CD8-positive, alpha-beta memory T cell (primary cell): ENCODE measurements at places on chromosomes 13 and 19. TPM values are rescaled to one million over a fixed set of nuclear protein-coding genes. Genes with fewer than 3 reads are reported as not detected.

DNA sequence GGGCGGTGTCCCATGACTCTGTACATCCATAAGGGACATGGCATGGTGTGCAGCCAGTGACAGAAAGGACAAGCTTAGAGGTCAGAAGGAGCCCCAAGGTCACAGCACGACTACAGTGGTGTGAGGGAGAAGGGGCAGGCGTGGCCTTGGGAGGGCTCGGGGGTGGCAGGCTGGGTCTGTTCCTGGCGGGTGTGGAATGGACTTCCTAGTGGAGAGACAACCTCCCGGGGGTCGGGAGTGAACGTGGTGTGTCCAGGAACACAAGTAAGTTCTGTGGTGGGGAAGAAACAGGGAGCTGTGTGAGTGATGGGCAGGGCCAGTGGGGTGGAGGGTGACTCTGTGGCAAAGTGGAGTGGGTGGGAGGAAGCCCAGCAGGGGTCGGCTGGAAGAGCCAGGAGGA lies 279.3 kb downstream of the TEX29 start:
- no peak for DNase-seq

- DNase-seq: no peak
Measured at GRCh38 chr13:109884462-109884861, 98.1 kb upstream of the IRS2 start.

DNA sequence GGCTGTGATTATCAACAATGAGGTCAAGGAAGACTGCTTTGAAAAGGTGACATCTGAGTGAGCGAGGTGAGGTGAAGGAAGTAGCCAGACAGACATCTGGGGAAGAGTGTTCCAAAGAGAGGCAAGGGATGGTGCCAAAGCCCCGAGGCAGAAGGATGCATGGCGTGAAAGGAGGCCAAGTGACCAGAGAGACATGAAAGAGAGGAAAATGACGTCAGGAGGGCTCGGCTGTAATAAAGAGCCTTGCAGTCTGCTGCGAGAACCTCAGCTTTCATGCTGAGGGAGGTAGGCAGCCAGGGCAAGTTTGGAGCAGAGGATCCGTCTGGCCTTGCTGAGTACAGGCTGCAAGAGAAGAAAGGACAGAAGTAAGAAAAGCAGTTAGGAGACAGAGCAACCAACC lies 50.8 kb downstream of the FOXO1 start:
- DNase-seq: no peak

DNA sequence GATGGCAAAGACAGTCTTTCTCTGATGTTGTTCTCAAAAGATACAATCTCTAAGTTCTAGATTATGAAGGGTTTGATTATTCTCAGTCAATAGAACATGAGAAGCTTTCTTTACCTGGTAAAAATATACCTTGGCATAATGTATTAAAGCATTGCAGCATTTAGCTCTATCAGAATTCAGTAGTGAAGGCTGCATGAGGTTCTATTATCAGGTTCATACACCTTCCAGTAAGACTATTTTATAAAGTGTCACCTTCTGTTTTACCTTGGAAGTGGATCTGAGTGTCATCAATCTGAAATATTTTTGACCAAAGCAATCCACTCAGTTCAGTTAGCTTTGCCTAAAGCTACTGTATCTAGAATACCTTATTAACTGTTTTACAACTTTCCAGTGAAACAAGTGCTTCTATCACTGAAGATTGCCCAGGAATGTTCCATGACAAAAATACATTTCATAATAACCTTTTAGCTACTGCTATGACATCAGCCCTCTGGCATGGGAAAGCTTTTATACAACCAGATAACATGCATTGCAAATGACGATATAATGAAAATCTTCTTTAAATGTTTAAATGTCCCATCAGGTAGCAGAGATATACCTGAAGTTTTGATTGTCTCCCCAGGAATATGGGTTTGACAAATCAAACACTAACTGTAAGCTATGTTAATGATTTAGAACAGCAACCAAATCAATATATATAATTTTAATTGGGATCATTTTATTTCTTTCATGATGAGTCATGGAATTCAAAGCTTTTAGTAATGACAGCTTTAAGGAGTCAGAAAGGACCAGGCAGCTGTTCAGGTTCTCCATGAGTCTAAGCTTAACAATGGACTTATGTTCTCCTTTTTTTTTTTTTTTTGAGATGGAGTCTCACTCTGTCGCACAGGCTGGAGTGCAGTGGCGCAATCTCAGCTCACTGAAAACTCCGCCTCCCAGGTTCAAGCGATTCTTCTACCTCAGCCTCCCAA lies 72.2 kb downstream of the UFM1 start:
- DNase-seq: no peak

DNA sequence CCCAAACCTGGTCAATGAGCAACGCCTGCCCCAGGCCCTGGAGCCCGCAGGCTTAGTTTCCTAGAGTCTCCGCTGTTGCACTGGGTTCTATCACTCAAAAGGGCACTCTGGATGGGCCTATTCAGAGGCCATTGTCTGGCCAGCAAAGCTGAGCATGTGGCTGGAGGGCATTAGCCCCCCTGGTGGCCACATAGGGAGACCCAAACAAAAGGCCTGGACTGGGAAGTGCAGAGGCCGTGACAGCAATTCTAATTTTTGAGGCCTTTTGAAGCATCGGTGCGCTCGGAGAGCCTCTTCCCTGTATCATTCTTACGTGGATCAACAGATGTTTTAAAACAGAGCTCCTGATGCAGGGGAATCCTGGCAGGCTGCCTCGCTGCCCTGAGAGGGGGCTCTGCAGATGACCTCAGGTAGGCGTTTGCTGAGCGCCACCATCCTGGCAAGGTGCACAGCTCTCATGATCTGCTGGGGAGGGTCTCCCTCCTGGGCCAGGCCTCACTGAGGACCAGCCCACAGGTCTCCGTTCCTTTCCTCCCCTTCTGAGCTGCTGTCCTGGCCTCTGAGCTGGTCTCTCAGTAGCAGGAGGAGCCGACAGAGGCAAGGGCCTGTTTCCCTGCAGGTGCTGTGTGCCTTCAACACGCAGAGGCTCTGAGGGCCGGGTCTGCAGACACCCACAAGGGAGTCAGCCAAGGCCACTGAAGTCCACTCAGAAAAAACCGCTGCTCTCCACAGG lies 190.5 kb downstream of the URI1 start:
- no peak for DNase-seq

- no peak for DNase-seq
Measured at GRCh38 chr19:54551950-54552912, 21.4 kb upstream of the LILRA2 start.

DNA sequence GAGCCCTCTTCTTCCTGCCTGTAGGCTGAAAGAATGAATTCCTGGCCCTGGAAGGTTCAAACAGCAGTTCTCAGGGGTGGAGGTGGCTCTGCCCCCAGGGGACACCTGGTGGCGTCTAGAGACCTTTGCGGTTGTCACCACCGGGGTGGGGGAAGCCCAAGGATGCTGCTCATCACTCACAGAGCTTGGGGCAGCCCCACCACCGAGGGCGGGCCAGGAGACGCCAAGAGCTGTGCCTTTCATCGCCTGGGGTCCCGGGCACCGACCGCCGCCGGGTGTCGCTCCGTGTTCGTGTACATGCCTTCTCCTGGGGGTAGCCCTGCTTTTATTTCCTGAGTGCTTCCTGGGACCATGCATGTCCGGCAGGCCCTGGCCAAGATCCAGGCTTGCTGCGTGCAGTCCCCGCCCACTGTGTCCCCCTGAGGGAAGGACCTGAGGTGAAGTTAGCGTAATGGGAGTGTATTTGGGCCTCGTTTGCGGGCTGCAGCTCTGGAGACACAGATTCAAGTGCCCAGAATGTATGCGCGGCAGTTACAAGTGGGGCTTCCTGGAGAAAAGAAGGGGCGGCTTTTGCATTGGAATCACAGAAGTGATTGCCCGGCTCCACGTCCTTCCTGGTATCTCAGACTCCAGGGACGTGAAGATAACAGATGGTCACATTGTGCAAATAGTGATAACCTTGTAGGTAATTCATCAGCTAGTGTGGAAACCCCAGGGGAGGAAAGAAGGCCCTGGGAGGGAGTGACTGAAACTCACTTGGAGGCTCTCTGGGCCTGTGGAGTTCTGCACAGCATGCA lies 7.8 kb downstream of the DOT1L start:
- peak; percentile 66 for DNase-seq

- DNase-seq: no peak
Measured at GRCh38 chr13:49655906-49656305, 27.6 kb downstream of the ARL11 start.

GRCh38 chr13:42181381-42181953 lies 90.5 kb upstream of the AKAP11 start:
- no peak for DNase-seq

DNA sequence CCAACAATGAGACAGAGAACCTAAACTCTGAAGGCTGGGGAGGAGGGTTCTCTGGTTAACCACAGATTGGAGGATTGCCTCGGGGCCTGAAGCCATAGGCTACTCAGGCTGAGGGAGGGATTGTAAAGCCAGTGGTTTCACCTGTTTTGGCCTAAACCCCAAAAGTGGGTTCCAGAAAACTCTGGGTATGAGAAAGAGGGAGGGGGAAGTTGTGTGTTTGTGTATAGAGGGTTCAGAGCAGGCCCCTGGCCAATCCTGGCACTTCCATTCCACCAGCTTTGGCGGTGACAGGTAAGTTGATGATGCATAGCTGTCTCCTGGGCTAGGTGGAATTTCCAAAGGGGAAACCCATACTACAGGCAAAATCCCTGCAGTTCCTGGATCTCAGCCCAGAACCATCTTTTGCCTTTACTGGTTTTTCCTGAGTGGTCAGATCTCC lies 13.5 kb upstream of the CCDC97 start:
- DNase-seq: no peak

- no peak for DNase-seq
Measured at GRCh38 chr19:18362934-18363542, 22.6 kb downstream of the PGPEP1 start.

DNA sequence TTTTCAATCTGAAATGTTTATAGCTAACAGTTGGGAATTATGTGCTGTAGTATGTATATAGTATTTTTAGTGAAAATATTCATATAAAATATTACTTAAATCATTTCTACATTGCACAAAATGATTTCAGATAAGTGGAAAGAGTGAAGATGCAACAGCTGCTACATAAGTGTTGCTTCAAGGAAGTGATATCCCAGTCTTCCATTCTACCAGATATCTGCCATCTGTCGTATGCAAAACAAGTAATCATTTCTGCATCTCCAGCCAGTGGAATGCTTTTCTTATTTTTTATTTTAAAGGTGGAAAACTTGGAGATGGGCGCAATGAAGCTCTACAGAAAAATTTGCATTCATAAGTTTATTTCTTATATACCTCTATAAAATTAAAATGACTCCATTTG lies 152.5 kb upstream of the MAB21L1 start:
- DNase-seq: no peak

GRCh38 chr19:38714354-38714778 lies 29.9 kb downstream of the CAPN12 start:
- DNase-seq: no peak

GRCh38 chr19:5104871-5105351 lies 136.0 kb downstream of the KDM4B start:
- DNase-seq: no peak

GRCh38 chr13:113855012-113855921 lies 8.6 kb downstream of the GAS6 start:
- DNase-seq: no peak

GRCh38 chr13:67493835-67494234 lies 263.7 kb upstream of the PCDH9 start:
- no peak for DNase-seq

- DNase-seq: no peak
Measured at GRCh38 chr13:73403355-73404120, 344.7 kb downstream of the KLF5 start.

DNA sequence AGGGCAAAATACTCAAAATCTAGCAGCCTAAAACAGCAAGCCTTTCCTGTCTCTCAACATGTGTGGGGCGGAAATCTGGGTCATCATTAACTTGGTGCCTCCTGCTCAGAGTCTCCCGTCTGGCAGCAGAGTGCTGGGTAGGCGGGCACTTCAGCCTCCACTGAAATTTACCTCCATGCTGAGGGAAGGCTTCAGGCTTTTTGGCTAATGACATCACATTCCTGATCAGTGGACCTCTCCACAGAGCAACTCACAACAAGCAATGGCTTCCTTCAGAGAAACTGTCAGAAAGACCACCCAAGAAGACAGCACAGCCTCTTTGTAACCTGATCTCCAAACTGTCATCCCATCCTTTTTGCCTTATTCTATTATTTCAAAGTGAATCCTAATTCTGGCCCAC lies 1109.0 kb downstream of the UQCRFS1 start:
- DNase-seq: no peak

- no peak for DNase-seq
Measured at GRCh38 chr19:2053601-2054389, 2.8 kb upstream of the MKNK2 start.

- no peak for DNase-seq
Measured at GRCh38 chr19:51783372-51783771, 11.6 kb upstream of the FPR3 start.

GRCh38 chr19:13869281-13869680 lies 7.7 kb upstream of the NANOS3 start:
- DNase-seq: no peak

DNA sequence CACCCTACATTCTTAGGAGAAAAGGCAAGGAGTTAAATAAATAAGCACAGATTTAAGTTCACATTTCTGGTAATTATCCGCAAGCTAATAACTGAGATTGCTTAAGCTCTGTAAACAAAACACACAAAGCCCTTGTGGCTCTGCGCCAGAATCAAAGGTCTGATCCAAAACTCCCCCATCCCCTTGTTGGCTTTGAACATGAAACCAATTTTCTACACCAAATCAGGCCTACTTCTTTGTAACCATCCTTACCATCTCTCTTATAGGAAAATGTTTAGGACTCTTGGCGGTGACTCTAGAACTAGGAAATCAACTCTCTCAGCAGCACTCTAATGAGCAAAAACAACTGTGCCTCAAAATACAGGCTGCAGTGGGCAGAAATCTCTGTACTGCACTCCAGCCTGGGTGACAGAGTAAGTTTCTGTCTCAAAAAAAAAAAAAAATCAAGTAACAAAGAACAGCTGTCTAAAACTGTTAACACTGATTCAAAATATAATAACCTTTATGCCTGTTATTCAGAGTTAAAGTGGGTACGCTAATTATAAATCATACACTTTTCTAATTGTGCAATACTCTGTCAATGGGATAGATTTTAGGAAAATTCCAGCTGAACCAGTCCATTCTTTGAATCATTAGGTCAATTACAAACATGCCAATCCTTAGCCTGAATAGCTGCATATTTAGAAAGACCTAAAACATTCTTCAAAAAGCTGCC lies 25.8 kb downstream of the ABCC4 start:
- no peak for DNase-seq

- peak; percentile 62 for DNase-seq
Measured at GRCh38 chr13:24220086-24220703, 59.7 kb downstream of the SPATA13 start.

GRCh38 chr13:47110141-47110540 lies 213.3 kb upstream of the HTR2A start:
- no peak for DNase-seq

Gene KLF1
- not detected for polyA plus RNA-seq

Gene TMEM91
- polyA plus RNA-seq: 3.7 TPM

Gene OBI1
- polyA plus RNA-seq: 12.6 TPM

Gene ZNF345
- 5.2 TPM for polyA plus RNA-seq

Gene MIA
- not detected for polyA plus RNA-seq

Gene PSG6
- not detected for polyA plus RNA-seq

Gene FUT6
- polyA plus RNA-seq: not detected

Gene ENOX1
- not detected for polyA plus RNA-seq

Gene MYO1F
- 161 TPM for polyA plus RNA-seq

Gene HIPK4
- not detected for polyA plus RNA-seq

Gene CEACAM3
- polyA plus RNA-seq: not detected

Gene HCN2
- not detected for polyA plus RNA-seq

Gene KLK3
- not detected for polyA plus RNA-seq

Gene CPAMD8
- 0.74 TPM for polyA plus RNA-seq

Gene C1QTNF9B
- not detected for polyA plus RNA-seq
